ENCODE measurements at places on chromosomes 7 and 10.

GRCh38 chr7:37410305-37411229 is 38.1 kb downstream of the ELMO1 start:
- no peak for DNase-seq

DNA sequence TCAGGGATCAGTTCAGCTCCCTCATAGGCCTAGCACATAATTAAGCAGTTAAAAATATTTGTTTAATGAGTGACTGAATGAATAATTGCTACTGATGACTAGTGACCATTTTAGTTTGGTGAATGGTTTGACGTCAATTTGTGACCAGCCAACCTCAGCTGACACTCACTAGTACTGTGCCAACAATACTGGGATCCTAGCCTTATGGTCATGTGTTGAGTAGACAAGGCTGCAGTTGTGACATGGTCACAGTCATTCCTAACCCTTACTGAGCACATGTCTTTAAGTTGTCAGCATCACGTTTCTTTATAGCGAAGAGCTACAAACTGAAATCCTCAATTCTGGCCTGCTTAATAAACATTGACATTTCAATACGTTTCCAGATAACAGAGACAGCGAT is 86.9 kb upstream of the SLC26A5 start:
- no peak for DNase-seq

DNA sequence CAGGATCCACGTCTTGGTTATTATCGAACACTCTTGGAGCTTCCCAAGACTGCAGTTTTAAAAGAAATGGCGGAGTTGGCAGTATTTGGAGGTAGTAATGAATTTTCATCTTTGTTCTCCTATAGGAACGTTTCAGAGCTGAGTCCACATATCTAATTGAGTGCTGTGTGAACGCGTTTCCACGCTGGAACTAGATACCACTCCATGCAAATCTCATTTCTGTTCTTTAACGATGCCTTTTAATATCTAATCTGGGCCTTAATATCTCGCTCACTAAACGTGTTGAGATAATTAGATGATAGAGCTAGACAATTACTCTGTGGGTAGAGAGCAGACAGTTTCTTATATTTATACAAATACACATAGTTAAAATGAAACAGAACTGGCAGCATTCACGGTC is 523.6 kb downstream of the DNAJB6 start:
- no peak for DNase-seq

DNA sequence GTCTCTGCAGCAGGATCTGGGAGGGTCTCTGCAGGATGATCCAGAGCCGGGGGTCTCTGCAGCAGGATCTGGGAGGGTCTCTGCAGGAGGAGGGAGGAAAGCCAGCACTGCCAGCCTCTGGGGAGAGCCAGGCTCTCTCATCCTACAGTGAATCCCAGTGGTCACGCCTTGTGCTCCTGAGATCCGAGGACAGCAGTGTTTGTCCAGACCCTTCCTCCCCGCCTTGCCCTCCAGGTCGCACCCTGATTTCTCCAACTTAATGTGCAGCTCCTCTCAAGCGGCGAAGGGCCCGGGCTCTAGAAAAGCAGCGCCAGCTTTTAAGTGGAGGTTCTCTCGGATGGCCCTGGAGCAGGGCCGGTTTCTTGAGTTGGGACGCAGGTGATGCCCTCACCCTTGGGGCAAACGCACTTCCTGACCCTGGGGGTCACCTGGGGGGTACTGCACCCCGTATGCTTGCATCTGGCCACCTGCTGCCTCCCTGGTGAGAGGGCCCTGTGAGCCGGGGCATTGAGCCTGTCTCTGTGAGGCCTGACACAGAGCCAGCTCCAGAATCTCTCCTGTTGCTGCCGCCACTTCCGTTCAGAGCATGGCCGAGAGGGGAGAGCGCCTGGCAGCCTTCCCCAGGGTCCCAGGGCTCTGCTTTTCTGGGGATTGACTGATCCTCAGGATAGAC is 111.6 kb downstream of the ACTR3B start:
- DNase-seq, result no peak

GRCh38 chr7:135499818-135500217 is 10.1 kb downstream of the CNOT4 start:
- DNase-seq, result no peak

GRCh38 chr7:33705333-33705833 is 200.0 kb upstream of the BMPER start:
- DNase-seq, result no peak

DNA sequence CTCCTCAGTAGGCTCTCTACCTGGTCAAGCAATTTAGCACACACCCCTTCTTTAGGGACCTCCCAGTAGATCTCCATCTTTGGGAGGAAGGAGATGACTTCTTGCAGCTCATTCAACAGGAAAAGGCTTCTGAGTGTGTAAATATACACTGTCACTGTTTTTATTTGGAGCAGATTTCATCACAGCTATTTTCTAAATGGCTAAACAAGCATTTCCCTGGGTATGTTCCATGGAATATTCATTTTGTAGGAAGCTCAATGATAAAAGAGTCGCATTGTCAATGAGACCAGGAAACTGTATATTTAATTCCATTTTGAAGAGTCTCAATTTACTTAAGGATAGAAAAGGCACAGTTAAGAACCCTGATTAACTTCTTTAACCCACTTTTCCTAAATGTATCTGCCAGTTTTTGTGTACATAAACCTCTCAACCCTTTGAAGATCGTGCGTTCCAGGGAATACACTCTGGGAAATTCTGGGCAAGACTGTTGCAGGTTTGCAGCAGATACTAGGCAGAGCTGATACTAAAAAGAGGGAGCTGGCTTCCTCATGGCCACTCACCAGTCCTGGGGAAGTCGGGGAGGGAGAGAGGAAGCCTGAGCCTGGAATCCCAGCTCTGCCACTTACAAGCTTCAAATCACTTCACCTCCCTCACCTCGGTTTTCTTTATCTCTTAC is 10.1 kb downstream of the LGI1 start:
- DNase-seq, result no peak
